Stimulated activated CD4-positive, alpha-beta T cell treated with anti-CD3 and anti-CD28 coated beads, Interleukin-4, amount 100 ng/mL, for 24 hours (primary cell): ENCODE measurements at places on chromosomes 7 and 10.
A peak's percentile ranks its signal among the peaks of the same experiment; 100 is the strongest.

GRCh38 chr7:124399941-124400340 lies 365.7 kb downstream of the GPR37 start:
- DNase-seq: no peak

- DNase-seq: no peak
Measured at GRCh38 chr10:94016727-94017714, 23.3 kb downstream of the PLCE1 start.

DNA sequence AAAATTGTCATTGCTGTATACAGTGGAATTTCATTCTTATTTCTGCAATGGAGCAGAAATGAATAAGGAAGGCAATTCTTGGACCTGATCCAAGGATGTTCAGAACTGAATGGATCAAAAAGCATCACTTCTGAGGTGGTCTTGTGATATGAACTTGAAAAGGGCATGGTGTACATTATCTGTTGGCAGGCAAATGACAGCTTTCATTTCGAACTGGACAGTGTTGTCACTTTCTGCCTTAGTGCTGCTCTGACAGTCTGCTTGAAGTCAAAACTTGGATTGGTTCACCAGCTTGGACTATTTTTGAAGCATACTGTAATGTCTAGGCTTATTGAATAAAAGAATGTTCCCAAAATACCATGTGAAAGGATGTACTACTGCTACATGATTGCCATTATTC lies 52.0 kb downstream of the VCL start:
- DNase-seq: no peak

GRCh38 chr10:21758696-21759095 lies 224.7 kb downstream of the MLLT10 start:
- no peak for DNase-seq

DNA sequence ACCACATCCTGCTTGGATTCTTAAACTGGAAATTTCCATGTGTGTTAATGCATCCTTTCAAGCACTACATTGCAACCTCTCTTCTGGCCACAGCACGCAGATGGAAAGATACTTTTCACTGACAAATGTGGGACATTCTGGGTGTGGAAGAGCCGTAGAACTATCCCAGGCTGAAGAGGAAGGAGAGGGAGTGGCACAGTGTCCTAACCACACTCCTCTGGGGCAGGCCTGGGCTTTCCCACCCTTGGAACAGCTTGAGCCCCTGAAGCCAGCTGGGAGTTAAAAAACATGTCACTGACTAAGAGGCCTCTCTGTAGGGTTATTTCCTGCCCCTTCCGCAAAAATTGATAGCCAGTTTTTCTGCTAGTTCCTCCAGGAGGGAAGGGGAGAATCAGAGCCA lies 34.0 kb upstream of the DNMBP start:
- no peak for DNase-seq

DNA sequence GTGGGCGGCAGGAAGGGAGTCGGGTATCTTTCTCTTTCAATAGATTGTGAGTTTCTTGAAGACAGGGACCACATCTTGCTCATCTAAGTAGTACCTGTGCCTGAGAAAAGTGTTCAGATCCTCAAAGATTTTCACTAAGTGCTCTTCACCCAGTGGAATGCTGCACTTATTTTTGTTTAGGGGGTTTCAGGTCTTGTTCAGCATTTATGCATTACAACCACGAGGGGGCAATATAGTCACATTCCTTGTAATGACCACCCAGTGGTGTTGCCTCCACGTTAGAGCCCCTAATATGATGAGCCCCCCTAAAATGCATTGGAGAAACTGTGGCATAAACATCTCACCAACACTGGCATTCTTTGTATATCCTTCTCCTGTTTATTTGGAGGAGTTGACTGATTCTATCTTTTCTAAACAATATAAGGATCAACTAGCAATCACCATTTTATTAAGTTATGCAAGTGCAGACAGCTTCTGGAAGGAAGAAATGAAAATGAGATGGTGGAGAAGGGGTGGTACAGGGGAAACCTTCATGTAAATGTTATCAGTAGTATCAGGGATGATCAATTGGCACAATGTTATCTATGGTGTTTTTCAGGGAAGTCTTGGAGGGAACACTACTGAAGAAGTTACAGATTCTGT lies 3.1 kb upstream of the PAPSS2 start:
- peak; percentile 18 for DNase-seq

- no peak for DNase-seq
Measured at GRCh38 chr7:37269711-37270508, 178.8 kb downstream of the ELMO1 start.

- no peak for DNase-seq
Measured at GRCh38 chr7:150875791-150876190, 23.5 kb downstream of the AOC1 start.

DNA sequence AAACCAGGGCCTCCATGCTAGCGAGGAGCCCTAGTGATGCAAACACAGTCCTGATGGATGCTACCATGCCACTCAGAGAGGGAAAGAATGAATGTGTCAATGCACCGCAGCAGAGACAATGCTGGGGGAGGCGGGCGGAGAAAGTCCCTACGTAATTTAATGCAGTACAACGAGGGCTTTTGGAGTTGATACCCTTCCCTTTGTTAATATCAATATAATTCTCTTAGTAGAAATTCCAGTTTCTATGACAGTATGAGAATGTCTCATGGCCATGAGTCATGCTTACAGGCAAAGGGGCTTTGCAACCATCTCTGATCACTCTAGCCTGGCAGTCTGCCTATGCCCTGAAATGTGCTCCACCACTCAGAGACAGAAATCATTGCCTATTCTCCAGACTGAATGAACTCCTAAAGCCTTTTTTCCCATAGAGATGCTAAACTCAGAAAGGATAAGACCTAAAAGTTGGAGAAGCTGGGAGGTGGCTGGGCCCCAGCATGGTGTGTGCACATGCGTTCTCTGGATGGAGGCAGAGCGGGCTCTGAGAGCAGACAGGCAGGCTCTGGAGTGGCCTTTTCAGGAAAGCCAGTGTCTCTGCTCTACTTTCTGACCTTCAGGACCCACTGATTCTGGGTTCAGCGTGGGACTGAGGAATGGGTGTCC lies 20.3 kb upstream of the GIMAP2 start:
- DNase-seq: peak; percentile 67

DNA sequence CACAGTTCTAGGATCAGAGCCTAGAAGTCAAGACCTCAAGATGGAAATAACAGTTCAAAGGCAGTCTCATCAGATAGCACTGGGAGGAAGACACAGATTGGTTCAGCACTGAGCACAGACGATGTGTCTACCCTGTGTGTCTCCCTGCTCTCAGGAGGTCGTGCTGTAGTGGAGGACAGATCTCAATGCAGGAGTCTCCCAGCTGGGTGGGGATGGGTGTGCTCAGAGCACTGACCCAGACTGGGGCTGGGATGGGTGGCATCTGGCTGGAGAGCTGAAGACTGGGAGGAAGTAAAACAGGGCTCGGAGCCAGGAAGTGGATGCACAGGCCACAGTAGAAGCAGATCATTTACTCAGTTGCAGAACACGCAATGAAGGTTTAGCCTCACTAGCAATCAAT lies 69.5 kb upstream of the GDF10 start:
- no peak for DNase-seq

DNA sequence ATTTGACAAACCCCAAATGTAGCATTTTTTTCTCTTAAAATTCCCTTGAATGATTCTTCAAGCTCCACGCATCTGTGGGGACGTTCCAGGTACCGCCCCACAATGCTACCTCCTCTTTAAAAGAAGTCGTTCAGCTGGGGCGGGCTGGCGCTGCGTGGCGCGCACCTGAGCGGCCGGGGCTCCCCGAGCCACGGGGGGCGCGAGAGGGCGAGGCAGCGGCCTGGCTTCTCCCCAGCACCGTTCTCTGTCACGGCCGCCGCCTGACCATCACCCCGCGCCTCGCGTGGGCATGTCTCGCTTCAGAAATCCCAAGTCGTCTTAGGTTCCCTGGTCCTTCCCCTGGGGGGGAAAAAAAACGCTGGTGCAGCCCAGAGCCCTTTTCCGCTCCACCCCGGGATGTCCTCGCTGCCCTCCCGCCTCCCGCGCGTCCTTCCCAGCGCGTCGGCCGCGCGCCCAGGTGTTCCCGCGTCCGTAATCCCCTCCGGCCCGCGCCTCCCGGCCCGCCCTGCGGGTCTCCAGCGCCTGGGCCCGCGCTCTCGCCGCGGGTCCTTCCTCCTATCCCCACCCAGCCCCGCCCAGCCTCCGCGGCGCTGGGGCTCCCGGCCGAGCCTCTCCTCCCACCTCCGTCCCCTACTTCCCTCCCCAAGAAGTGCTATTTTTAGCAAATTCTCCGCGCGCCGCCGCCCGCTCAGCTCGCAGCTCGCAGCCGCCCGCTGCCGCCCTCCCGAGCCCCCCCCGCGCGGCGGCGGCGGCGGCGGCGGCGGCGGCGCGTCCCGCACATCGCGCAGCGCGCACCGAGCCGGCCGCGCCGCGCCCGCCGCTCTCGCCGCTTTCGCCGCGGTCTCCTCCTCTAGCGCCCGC lies 58.7 kb upstream of the PRPS1L1 start:
- DNase-seq: no peak

- no peak for DNase-seq
Measured at GRCh38 chr7:143882020-143882603, 19.9 kb downstream of the TCAF1 start.

DNA sequence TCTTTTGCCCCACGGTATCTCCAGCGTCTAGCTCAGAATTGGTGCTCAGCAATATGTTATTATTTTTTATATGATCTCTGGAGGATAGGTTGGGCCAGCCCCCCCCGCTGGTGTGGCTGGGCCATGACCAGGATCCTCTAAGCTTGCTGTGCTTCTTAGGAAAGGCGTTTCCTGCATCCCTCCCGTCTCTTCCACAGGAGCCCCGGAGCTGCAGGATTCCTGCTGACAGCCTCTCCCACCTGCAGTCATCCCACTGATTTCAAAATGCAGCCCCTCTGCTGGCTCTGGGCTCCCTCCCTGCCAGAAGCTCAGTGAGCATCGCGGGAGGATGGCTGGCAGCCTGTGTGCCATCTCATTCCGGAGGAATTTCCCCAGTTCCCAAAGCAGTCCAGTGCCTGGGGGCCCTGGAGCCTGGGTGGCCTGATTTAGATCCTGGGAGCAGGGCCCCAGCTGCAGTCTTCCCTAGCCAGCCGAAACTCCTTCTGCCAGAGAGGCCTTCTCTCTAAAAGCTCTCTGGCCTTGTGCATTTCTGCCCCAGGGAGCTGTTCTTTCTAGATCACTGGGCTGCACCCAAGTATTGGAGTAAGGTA lies 21.8 kb upstream of the GOLGA7B start:
- DNase-seq: no peak

- DNase-seq: no peak
Measured at GRCh38 chr10:110962443-110962842, 43.0 kb downstream of the SHOC2 start.

GRCh38 chr10:72158176-72158575 lies 57.6 kb upstream of the ANAPC16 start:
- no peak for DNase-seq

DNA sequence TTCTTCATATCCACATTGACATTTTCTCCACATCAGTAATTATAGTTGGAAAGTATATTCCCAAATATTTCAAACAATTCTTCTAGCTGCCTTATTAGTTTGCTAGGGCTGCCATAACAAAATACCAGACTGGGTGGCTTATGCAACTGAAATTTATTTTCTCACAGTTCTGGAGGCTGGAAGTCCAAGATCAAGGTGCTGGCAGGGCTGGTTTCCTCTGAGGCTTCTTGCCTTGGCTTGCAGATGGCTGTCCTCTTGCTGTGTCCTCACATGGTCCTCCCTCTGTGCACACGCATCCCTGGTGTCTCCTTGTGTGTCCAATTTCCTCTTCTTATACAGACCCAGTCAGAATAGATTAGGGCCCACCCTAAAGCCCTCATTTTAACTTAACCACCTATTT lies 34.5 kb downstream of the DOCK4 start:
- DNase-seq: no peak

- no peak for DNase-seq
Measured at GRCh38 chr10:128324058-128324827, 198.0 kb upstream of the MKI67 start.

DNA sequence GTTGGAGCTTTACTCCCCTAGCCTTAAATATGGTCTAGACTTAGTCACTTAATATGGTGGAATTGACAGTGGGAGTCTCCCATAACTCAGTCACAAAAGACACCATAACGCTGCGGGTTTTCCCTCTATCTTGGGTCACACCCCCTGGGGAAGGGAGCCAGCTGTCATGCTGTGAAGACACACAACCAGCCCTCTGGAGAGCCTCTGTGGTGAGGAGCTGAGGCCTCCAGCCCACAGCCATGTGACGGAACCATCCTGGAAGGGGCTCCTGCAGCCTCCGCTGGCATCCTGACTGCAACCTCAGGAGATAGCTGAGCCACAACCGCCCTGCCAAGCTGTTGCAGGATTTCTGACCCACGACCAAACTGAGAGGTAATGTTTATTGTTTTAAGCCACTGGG lies 37.9 kb downstream of the PAXIP1 start:
- DNase-seq: no peak

GRCh38 chr10:43383204-43383971 lies 12.0 kb downstream of the FXYD4 start:
- DNase-seq: no peak

GRCh38 chr7:157682064-157682945 lies 345.5 kb downstream of the DNAJB6 start:
- DNase-seq: no peak

DNA sequence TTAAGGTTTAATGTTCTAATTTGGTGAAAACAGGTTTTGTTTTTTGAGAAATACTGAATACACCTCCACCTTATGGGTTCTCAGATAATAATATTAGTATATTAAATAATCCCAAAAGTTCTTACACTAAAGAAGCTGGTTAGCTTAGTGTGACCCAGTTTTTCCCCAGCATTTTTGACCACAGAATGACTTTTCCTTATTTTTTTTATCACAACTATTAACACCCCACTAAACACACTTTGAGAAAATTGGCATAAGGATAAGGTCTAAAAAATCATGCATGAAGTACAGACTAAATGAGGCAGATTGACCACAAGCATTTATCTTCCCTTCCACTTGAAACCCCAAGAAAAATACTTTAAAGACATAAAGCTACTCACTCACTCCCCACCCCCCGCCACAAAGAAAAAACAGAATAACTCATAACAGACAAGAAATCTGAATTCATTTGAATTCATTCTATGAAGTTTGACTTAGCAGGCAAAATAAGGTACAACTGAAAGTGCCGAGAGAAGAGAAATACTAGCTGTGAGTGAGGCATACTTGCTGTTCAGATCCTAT lies 49.7 kb upstream of the WNT16 start:
- DNase-seq: no peak

DNA sequence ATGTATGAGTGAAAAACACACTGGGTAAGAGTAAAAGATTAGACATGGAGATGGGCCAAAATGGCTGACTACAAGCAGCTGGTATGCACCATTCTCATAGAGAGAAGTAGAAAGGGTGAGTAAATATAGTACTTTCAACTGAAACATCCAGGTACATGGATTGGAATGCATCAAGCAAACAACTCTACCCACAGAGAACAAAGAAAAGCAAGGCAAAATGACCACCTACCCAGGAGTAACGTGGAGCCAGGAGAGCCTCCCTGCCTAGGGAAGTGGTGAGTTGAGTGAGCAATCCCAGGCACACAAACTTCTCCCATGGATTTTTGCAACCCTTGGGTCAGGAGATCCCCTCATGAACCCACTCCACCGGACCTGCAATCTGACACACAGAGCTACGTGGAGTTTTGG lies 212.8 kb downstream of the PTN start:
- no peak for DNase-seq

- DNase-seq: no peak
Measured at GRCh38 chr7:16318989-16319915, 102.1 kb downstream of the CRPPA start.
